Ovary (tissue), 10 donors: ENCODE measurements at places on chromosomes 6 and 20. TPM values are rescaled to one million over a fixed set of nuclear protein-coding genes. Genes with fewer than 3 reads are reported as not detected.

DNA sequence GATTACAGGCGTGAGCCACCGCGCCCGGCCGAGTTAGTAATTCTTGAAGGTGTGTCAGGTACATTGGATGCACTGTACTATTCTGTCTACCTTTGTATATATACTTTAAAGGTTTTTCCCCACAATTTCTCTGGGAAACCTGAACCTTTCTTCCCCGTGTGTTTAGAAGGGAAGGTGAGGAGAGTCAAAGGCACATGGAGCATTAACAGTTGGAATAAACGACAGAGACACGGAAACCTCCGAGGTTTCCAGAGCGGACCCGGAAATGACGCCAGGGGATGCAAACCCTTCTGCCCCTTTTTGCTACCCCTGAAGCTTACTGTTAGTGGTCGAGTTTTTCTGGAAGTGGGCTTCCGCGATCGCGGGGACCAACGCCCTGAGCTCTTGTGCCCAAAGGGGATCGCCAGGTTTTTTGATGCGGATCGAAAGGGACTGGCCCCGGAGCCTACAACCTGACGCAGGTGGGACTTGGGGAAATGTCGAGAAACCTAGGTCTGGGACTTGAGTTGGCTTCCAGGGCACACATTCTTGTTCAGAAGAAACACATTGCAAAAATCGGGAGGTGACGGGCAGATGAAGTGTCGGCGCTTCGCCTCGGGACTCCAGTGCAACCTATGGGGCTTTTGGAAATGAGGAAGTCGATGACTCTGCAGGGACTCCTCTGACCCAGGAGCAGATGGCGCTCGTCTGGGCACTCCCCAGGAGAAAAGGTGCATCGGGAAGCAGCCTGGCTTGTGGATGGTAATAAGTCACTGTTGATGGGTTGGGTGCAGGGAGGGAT lies 218.2 kb downstream of the OR2B2 start:
- DNase-seq = peak; percentile 37
- no peaks in the 10 kb centered on the region for H3K27me3 ChIP-seq
- H3K4me1 ChIP-seq = no peaks in the 10 kb centered on the region
- peak overlapping the region; percentile 43 for H3K4me3 ChIP-seq
- H3K36me3 ChIP-seq = no peaks in the 10 kb centered on the region
- peak overlapping the region; percentile 42 for H3K27ac ChIP-seq

Gene GJA1
- total RNA-seq = 80.4 TPM

DNA sequence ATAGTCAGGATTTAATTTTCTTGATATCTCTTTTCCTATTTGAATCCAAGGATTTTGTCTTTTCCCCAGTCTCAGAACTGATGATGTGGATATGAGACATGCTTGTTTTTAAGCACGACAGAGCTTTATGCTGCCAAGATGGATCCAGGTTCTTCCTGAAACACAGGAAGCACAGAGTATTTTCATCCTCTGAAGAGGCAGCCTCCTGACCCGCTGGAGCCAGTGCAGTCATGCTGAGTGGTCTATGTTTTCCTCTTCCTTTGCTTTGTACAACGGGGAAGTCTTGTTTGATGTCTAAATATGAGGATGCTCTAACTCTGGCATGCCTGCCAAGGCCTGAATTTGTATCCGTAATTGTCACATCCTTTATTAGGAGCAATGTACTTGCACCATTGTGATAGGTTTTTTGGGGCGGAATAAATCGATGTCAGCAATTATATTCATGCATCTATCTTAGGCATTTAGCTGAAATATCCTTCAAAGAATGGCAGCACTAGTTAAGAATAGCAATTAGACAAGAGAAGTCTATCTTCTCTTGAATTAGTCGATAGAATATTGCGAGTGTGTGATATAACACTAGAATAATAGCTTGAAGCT lies 407.1 kb upstream of the JAG1 start:
- no peaks in the 10 kb centered on the region for H3K4me1 ChIP-seq
- H3K4me3 ChIP-seq = no peak overlapping the region
- DNase-seq = no peak
- no peak overlapping the region for H3K27ac ChIP-seq
- no peaks in the 10 kb centered on the region for H3K36me3 ChIP-seq

GRCh38 chr6:125906158-125906998 lies 50.2 kb upstream of the HINT3 start:
- no peaks in the 10 kb centered on the region for H3K36me3 ChIP-seq
- no peaks in the 10 kb centered on the region for H3K4me1 ChIP-seq
- no peak for DNase-seq
- H3K27me3 ChIP-seq = no peaks in the 10 kb centered on the region
- no peak overlapping the region for H3K4me3 ChIP-seq

Gene FOXA2
- total RNA-seq = not detected

- no peaks in the 10 kb centered on the region for H3K27me3 ChIP-seq
- DNase-seq = no peak
- H3K4me1 ChIP-seq = no peaks in the 10 kb centered on the region
- H3K27ac ChIP-seq = no peak overlapping the region
- no peak overlapping the region for H3K4me3 ChIP-seq
- no peaks in the 10 kb centered on the region for H3K36me3 ChIP-seq
Observed at GRCh38 chr6:57434944-57435343, 117.5 kb downstream of the PRIM2 start.

DNA sequence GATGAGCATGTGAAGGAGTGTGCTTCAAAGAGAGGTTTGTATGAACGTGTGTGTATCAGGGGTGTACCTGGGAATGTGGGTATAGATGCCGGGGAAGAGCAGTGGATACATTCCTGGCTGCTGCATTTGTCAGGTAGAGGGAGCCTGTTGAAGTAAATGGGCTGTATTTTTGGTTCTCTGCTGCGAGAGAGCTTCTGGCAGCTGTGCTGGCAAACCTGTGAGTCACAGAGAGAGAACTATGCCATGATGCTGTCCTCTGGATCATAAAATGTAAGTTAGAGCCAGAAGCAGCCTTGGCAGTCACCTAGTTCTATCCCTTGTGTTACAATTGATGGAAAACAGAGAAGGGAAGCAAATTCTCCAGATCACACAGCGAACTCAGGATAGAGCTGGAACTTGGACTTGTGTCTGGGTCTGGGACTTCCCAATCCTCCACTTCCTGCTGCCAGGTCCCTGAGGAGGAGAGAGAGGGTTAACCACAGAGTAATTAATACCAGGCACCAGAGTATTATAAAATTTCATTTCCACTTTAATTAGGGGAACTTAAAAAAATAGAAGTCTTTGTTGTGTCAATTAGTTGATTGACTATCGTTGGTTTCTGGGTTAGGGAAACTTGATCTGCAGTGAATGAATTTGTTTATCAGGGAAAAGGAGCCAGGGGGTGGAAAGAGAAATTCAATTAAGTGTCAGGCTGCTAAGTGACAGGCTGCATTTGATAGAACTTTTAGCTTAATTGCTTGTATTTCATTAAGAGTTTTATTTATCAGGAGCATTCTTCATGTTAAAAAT lies 41.1 kb upstream of the GTSF1L start:
- H3K36me3 ChIP-seq = no peaks in the 10 kb centered on the region
- no peak for DNase-seq
- H3K27ac ChIP-seq = no peak overlapping the region
- H3K4me1 ChIP-seq = no peaks in the 10 kb centered on the region
- no peaks in the 10 kb centered on the region for H3K27me3 ChIP-seq
- no peak overlapping the region for H3K4me3 ChIP-seq

Gene RAB44
- total RNA-seq = not detected

DNA sequence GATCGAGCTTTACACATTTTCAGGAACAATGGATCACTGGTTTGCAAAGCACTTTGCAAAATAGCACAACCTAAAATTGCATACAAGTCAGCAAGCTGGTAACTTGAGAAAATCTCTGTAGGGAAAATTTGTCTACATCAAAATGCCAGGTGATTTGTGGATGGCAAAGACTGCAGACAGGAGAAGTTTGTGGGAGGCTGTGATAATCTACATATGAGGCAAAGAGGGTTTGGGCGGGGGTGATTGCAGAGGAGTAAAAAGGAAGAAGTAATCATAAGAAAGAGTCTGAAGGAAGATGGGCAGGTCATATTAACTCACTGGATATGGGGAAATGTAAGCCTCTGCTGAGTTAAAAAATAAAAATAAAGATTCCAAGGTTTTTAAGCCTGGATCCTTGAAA lies 166.3 kb upstream of the STXBP5 start:
- DNase-seq = no peak
- no peaks in the 10 kb centered on the region for H3K4me1 ChIP-seq
- H3K27ac ChIP-seq = no peak overlapping the region
- no peaks in the 10 kb centered on the region for H3K27me3 ChIP-seq
